Stimulated activated CD4-positive, alpha-beta T cell treated with anti-CD3 and anti-CD28 coated beads, Interleukin-12 subunit alpha, Interleukin-12 subunit beta, amount 100 ng/mL, for 24 hours (primary cell): ENCODE measurements at places on chromosomes 3 and 15.

DNA sequence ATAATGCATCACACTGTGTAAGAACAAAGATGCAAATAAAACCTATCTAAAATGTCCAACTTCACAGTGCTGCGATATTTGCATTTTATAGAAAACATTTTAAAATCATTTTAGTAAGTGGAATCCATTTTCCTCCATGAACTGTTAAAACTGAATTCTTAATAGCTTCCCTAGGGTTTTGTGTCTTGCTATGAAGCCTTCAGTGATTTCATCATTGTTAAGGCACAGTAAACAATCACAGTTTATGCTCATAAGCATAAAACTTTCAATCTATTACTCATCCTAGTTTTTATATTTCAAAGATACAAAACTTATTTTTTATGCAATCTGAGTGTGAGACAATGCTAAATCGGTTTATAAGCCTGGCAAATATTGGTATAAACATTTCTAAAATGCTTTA lies 509.7 kb downstream of the TUSC7 start:
- no peak for DNase-seq

DNA sequence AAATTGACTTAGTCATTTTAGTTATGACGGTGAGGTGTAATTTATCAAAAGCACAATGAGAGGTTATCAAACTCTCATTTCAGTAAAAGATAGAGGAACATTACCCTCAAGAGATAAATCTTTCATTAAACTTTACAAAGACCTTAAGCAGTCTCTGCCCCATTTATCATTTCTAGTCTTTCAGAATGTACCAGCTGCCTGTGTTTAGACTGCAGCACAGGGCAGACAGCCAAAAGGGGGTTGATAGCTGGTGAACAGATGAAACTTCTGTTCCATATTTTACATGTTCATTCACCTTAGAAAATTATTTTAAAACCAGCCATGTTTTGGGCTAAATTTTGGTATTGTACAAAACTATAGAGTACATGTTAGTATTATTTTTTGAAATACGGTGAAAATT lies 514.6 kb upstream of the CNTN3 start:
- no peak for DNase-seq

DNA sequence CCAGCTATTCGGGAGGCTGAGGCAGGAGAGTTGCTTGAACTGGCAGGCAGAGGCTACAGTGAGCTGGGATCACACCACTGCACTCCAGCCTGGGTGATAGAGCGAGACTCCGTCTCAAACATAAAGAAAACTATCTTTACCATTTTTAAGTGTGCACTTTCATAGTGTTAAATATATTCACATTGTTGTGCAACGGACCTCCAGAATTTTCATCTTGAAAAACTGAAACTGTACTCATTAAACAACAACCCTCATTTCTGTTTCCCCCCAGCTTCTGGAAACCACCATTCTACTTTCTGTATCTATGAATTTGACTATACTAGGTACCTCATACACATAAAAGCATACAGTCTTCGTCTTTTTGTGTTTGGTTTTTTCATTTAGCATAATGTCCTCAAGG lies 375.1 kb downstream of the SHQ1 start:
- DNase-seq, result no peak

- no peak for DNase-seq
Observed at GRCh38 chr15:24752354-24752753, 76.8 kb downstream of the NPAP1 start.

DNA sequence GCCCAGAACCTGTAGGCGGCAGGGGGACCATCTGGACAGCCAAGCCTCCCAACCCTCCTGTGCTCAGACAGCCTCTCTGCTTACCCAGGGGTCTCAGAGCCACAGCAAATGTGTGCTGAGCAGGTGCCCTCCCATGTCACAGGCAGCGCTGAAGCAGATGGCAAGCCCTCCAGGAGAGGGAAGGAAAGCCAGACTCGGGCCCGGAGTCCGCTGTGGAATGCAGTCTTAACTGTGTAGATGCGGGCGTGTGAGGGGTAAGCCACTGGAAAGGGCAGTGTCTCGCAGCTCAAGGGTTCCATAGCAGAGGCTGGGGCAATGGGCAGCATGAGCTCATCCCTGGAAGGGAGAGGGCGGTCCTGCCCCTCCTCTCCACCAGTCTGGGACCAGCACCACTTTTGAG lies 45.6 kb downstream of the UMPS start:
- DNase-seq, result no peak

DNA sequence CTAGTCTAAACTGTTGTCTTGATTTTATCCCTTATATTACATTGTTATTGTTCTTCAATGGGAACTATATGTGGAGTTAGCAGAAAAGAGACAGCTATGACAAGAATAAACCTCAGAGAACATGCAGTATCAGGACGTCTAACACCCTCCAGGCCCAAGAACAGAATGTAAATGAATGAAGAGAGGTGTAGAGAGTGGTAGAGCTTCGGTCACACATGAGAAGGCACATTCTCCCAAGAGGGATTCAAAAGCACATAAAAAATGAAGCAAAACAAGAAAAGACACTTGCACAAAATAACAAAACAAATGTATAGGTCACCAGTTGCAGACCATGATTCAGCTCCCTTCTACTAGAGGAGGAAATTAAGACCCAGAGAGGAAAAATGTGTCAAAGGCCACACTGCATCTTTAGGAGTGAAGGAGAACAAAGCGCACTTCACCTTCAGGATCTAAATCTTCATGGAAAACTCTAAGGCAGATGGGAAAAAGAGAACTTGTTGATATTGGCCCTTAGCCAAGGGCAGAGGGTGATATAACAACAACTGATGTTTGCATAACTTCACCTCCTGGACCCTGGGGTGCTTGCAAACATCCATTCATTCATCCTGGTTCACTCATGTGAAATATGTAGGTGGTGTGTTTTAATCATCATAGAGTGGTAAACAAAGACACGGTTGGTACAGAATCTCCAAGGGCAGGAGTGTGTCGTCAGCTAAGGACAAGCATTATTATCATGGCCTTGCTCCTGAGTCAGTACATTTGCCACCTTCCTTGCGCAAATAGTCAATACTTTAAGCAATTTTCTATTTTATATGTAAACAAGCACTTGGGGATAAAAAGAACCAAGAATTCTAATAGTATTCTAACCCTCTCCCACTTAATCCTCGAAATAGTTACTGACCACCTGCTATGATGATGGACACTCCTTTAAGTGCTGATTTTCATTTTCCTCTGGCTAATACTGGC lies 8.8 kb downstream of the NEK10 start:
- no peak for DNase-seq

DNA sequence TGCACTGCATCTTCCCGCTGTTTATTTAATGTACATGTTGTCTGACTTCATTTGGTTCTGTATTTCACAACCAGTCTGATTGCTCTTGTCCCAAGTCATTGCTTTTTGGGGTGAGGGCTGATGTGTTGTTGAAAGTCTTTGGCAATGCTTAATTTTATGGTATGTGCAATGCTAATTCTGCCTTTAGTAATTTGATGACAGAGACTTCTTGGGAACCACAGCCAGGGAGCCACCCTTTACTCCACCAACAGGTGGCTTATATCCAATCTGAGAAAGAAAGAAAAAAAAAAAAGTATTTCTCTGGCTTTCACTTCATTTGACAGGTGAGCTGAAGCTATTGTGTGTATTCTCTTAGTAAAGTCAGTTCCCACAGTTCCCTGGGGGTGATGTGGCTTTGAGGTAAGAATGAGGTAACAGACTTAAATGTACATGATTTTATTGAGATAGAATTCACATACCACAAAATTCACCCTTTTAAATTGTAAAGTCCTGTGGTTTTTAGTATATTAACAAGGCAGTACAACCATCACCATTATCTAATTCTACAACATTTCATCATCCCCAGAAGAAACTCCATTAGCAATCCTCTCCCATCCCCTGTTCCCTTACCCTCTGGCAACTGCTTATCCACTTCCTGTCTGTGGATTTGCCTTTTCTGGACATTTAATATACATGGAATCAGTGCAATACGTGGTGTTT lies 97.3 kb downstream of the SLCO3A1 start:
- no peak for DNase-seq

GRCh38 chr3:82382831-82383230 lies 621.4 kb upstream of the GBE1 start:
- DNase-seq, result no peak

- no peak for DNase-seq
Observed at GRCh38 chr3:128464188-128464587, 2.5 kb downstream of the DNAJB8 start.

DNA sequence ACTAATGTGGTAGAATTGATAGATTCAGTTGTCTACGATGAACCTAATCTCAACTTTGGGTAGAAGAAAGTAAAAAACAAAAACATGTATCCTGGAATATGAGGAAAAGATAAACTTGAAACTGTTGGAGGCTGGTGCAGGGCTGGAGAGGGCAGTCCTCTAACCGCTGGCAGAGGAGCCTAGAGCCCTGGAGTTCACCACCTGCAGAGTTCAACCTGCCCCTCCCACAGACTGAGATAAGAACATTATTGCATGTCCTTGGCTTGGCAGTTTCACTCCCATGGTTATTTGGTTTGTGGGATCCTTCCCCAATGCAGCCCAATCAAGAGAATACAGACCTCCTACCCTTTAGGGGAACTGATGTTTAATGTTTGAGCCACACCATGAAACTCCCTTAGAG lies 53.2 kb upstream of the GATM start:
- no peak for DNase-seq

DNA sequence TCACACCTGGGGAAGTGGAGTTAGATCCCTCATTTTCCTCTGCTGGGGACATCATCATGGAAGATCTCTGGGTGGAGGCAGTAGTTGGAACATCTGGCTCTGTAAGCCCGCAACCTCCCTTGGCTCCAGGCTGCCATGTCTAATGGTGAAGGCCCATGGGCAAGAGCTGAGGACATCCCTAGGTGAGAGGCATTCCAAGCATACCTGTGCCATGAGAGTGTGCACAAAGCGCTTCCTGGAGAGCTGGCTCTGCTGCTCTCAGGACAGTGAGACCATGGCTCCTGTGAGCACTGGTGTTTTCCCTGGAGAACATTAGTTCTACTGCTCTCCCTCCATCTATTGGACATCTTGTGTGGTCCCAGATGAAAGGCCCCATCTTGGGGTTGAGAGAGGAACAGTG lies 7.7 kb downstream of the MAPKAPK3 start:
- no peak for DNase-seq

DNA sequence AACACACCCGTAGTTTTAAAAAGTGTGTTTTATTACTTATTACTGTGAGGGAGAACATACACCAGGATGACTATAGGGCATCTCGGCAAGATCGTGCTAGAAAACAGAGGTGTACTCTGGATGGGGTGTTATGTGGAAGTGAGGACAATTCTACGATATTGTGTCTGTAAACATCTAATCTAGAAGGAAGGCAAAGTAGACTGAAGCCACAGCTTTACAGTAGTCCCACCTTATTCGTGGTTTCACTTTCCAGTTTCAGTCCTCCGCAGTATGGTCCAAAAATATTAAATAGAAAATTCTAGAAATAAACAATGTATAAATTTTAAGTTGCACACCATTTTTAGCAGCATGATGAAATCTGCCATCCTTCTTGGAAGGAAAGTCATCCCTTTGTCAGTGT lies 277.9 kb downstream of the UNC13C start:
- DNase-seq, result no peak

DNA sequence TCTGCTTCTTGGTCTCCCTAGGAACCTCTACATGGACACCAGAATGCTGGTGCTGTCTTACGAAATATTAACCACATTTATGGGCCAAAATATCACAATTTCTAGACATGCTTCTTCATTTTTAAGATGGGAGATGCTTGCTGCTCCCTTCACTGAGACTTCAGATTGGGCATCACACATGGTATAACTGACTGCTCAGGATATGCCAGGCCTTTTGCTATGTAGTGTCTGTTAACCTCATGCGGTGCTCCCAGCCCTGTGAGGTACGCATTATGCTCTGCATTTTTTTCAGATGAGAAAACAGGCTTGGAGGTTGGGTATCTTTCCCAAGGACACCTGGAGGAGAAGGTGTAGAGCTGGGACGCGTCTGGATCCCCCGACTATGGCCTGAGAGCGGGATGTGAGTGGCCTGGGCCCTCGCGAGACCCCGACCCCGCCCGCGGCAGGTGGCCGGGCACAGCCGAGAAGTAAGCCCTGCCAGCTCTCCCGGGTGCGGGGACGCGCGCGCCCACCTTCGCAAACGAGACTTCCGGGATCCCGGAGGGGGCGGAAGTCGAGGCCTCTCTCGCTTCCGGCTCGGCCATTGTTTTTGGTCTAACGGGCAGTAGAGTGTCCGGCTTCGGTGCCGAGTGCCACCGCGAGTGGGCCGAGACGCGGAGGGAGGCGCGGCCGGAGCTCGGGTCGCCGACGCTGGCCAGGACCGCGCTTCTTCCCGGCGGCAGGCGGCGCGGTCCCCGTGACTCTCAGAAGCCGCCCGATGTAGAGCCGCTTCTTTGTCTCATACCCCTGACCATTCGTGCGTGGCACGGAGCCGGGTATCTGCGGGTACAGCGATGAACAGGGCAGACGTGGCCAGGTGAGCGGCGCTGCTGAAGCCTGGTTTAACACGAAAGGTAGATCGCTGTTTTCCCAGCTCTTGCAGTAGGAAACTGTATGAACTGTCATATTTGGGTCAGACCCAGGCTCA lies at the start of gene ZKSCAN7:
ZKSCAN7 (plus strand) TSS at position 568 of the 967 bp plus-strand sequence. CDS start 1,855 bp downstream, outside the sequence.
- peak; percentile 36 for DNase-seq

DNA sequence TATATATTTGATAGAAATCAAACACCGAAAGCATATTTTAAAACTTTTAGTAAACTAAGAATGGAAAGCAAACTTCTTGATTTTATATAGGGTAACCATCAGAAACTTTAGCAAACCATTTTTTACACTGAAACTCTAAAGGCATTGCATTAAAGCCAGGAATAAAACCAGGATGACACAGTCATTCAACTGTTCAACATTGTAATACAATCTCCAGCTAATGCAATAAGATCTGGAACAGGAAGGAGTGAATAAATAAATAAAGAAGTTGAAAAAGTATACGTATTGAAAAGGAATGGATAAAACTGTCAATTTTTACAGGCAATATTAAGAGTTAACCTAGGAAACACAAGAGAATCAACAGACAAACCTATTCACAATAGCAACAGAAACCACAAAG lies 181.9 kb upstream of the TTC14 start:
- no peak for DNase-seq

- no peak for DNase-seq
Observed at GRCh38 chr15:43808435-43808950, 8.1 kb downstream of the HYPK start.

GRCh38 chr3:14440531-14441239 lies 38.3 kb downstream of the SLC6A6 start:
- DNase-seq, result no peak
